AG04450 (cell line): ENCODE measurements at places on chromosomes 1 and 21. TPM values are rescaled to one million over a fixed set of nuclear protein-coding genes. Genes with fewer than 3 reads are reported as not detected.

Gene PRELP
- 0.65 and 0.68 TPM in 2 replicates for polyA plus RNA-seq

Gene GNG4
- polyA plus RNA-seq: 0.19 and 0.33 TPM in 2 replicates

- no peak for DNase-seq
These were observed 476.1 kb downstream of the NUF2 start for GRCh38 chr1:163797816-163798215.

Gene LCE1C
- not detected in 2 replicates for polyA plus RNA-seq
